Left ventricle myocardium inferior (tissue), 1 donor: ENCODE measurements at places on chromosomes 3 and 15. TPM values are rescaled to one million over a fixed set of nuclear protein-coding genes. Genes with fewer than 3 reads are reported as not detected.

GRCh38 chr3:4582624-4583023 is 89.5 kb downstream of the ITPR1 start:
- H3K4me3 ChIP-seq, result no peak overlapping the region
- no peaks in the 10 kb centered on the region for H3K36me3 ChIP-seq
- H3K4me1 ChIP-seq, result peaks cover 71% of the 10 kb centered on the region
- no peaks in the 10 kb centered on the region for H3K27me3 ChIP-seq
- DNase-seq, result no peak

DNA sequence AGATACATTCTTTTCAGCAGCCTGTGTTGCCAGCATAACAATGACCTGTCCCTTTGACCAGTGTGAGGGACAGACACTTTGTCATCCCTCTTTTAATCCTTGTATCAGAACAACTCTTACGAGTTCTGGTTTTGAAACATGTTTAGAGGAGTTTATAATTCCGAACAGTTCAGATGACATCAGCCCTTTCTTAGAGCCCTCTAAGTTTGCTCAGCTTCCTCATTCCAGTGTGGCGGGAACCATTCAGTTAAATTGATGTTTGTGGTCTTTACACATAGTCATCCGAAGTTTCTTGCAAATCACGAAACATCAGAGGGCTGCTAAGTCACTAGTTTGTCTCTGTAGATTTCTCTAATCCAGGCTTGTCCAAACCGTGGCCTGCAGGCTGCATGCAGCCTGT is 102.5 kb downstream of the AKAP13 start:
- H3K4me3 ChIP-seq, result no peak overlapping the region
- H3K27ac ChIP-seq, result peak overlapping the region; percentile 59

DNA sequence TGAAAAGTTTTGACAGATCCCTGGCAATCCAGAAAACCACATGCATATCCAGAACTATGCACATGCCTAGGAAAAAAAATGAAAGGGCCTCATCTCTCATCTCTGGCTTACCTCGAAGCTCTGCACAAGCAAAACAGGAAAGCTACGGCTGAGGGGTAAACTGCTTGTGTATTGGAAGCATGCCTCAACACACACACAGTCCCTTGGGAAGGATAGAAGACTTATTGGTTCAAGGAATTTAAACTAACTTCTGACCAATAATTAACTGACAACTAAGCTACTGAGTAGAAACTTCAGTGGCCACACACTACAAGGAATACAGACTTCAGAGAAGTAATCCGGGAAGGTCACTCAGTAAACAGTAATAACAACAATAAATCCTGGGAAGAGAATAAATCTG is 59.9 kb upstream of the POMGNT2 start:
- H3K4me3 ChIP-seq, result no peak overlapping the region
- H3K4me1 ChIP-seq, result peaks cover 22% of the 10 kb centered on the region
- DNase-seq, result no peak
- H3K27me3 ChIP-seq, result no peaks in the 10 kb centered on the region

GRCh38 chr3:141348837-141349236 is 19.5 kb upstream of the ZBTB38 start:
- no peak overlapping the region for H3K4me3 ChIP-seq
- no peak for DNase-seq
- H3K27ac ChIP-seq, result no peak overlapping the region

DNA sequence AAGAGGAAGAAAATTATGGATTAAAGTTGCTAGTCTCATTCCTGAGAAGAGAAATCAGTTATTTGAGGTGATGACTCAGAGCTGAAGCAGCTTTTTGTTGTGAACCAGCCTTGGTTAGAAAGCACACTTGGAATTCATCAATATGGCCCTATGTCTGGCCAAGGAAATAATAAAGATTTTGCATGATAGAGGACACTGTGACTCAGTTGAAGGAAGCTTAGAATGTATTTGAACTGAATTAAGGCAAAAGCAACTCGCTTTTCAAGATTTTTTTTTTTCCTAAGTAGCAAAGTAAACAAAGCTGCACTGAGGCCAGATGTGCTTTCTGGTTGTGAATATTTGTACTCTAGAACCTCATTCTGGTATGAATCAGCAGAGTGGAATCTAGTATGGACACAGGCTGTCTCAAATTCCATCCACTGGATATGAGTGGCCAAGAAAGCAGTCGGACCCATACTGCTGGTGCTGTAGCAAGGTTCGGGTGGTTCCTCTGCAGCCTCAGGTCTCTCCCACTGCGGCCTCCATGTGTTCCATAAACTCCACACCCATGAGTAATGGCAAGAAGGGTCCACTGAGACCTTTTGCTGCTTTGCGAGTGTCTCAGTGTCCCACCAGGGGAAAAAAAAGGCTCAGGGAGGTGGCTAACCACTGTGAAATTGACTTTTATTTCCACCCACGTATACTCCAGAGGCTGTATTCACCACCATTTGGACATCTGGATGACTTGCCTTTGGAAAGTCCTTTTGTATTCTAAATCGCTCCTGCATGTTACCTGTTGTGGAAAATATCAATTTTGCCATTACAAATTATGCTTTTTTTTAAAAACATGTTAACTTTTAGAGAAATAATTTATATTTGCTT is 53.1 kb downstream of the TGFBR2 start:
- H3K27me3 ChIP-seq, result no peaks in the 10 kb centered on the region
- H3K4me1 ChIP-seq, result peaks cover 100% of the 10 kb centered on the region
- H3K27ac ChIP-seq, result peak overlapping the region; percentile 81
- peaks cover 45% of the 10 kb centered on the region for H3K36me3 ChIP-seq
- DNase-seq, result no peak

DNA sequence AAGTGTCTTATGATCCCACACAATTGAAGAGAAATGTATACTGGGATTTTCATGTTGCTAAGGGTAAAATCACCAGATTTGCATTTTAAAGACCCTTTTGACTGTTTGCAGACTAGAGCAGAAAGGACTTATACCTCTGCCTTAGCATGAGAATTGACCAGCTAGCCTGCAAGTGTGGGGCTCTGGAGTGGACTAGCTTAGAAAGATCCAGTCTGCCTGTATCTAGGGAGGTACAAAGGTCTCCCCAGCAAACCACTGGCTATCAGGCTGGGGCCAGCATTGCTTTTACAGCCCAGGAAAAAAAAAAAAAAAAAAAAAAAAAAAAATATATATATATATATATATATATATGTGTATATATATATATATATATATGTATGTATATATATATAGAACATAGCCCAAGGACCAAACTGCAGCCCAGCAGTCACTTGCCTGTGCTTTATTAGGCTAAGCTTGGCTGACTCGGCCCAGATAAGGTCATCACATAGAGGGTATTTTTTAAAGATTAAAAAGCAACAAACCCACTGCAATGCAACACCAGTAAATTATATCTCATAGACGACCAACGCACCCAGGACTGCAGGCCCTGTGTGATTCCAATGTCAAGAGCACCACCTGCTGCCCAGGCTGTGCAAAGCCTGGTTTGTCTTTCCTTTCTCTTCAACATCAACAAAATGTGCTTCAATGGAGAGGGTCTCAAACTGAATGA is 63.7 kb downstream of the DCLK3 start:
- DNase-seq, result peak; percentile 36
- H3K4me3 ChIP-seq, result no peak overlapping the region
- H3K4me1 ChIP-seq, result no peaks in the 10 kb centered on the region
- no peak overlapping the region for H3K27ac ChIP-seq
- H3K36me3 ChIP-seq, result no peaks in the 10 kb centered on the region

GRCh38 chr15:80615783-80616391 is 79.2 kb upstream of the ABHD17C start:
- DNase-seq, result peak; percentile 68
- H3K27ac ChIP-seq, result peak overlapping the region; percentile 14
- peaks cover 13% of the 10 kb centered on the region for H3K4me1 ChIP-seq
- no peaks in the 10 kb centered on the region for H3K27me3 ChIP-seq

- no peak for DNase-seq
- H3K4me1 ChIP-seq, result peaks cover 4% of the 10 kb centered on the region
- no peak overlapping the region for H3K4me3 ChIP-seq
- no peaks in the 10 kb centered on the region for H3K36me3 ChIP-seq
- H3K27me3 ChIP-seq, result no peaks in the 10 kb centered on the region
- H3K27ac ChIP-seq, result no peak overlapping the region
Measured at GRCh38 chr3:107410606-107411005, 33.4 kb downstream of the CCDC54 start.

- H3K4me1 ChIP-seq, result peaks cover 33% of the 10 kb centered on the region
- H3K36me3 ChIP-seq, result peaks cover 79% of the 10 kb centered on the region
- H3K4me3 ChIP-seq, result no peak overlapping the region
- H3K27me3 ChIP-seq, result no peaks in the 10 kb centered on the region
Measured at GRCh38 chr3:196268284-196269163, 19.0 kb downstream of the PCYT1A start.

DNA sequence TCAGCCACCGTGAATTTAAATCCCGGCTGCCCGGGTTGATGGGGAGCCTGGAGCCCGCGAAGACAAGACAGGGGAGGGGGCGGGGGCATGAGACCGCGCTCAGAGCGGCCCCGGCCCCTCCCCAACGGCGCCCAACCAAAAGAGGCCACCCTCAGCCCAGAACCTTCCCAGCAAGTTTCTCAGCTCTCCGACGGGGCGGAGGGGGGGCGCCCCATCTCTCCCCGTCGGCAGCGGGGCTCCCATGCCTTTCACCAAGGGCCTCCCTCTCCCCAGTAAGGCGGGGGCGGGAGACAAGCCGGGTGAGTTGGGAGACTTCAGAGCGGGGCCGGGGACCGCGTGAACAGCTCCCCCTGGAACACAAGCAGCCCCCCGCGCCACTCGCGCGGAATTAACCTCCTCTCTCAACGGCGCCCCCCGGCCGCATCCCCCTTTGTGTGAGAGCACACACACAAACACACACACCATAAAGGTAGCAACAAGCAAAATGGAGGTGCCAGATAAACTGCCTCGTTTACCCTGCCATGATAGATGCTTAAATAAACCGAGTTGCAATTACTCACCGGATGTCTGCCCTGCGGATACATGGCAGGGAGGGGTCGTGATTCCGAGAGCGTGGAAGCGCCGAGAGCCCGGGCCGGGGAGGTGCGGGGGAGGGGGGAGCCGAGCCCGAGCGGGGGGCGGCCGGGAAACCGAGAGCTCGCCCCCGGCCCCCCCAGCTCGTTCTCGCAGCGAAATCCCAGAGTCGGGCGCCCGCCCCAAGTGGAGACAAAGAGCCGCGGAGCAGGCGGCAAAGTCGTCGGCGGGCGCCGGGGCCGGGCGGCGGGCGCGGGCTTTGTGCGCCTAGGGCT is 1.3 kb downstream of the TLE3 start:
- H3K27me3 ChIP-seq, result peaks cover 12% of the 10 kb centered on the region
- H3K27ac ChIP-seq, result peak overlapping the region; percentile 97
- H3K36me3 ChIP-seq, result no peaks in the 10 kb centered on the region

DNA sequence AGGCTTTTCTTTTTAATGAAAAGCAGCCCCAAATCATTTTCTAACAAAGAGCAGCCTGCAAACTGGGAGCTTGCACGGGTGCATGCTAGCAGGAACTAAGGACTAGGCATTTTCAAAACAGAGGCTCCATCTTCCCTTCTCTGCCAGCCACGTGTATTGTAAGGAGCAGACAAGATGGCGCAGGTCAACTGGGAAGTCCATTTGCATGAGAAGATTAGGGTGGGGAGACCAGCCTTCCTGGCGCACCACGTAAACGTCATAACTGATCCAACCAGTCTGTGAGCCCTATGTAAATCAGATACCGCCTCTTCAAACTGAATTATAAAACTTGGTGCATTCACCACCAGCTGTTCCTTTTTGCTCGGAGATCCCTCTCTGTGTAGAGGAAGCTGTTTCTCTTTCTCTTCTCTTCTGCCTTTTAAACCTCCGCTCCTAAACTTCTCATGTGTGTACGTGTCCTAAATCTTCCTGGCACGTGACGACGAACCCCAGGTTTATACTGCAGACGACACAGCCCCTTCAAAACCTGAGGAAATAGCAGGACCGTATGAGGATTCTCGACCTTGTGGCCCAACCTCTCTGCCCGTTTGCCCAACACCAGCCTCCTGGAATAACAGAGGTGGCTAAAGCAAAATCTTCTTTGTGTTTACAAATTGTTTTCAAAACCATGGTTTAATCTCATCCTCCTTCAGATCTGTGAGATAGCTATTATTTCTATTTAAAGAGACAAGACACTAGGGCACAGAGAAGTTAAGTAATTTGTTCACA is 26.4 kb upstream of the SLC30A4 start:
- no peak overlapping the region for H3K27ac ChIP-seq
- H3K36me3 ChIP-seq, result no peaks in the 10 kb centered on the region
- DNase-seq, result no peak
- H3K27me3 ChIP-seq, result no peaks in the 10 kb centered on the region

- no peak for DNase-seq
- H3K4me3 ChIP-seq, result no peak overlapping the region
- H3K27ac ChIP-seq, result no peak overlapping the region
- no peaks in the 10 kb centered on the region for H3K36me3 ChIP-seq
Measured at GRCh38 chr3:182989566-182989965, 9.2 kb upstream of the DCUN1D1 start.

DNA sequence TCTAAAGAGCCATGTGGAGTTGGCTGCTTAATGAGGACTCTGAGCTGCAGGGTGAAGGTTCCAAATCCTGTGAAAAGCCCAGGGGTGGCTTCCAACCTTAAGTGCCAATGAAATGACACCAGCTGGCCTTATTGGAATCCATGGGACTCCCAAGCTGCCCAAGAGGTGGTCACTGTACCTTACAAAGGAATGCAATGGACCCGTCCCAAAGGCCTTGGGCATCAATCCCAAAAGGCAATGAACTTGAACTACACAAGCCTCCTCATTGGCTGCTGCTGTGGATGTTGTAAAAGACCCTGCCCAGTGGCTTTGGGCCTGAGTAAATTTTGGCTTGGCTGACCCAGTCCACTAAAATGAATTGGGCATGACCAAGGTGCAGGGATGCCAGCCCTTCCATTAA is 129.3 kb downstream of the WNT5A start:
- no peak for DNase-seq
- H3K4me3 ChIP-seq, result no peak overlapping the region
- no peaks in the 10 kb centered on the region for H3K4me1 ChIP-seq
- H3K27ac ChIP-seq, result no peak overlapping the region

GRCh38 chr3:101932326-101933068 is 83.2 kb downstream of the NFKBIZ start:
- no peaks in the 10 kb centered on the region for H3K27me3 ChIP-seq
- no peaks in the 10 kb centered on the region for H3K4me1 ChIP-seq
- no peak overlapping the region for H3K4me3 ChIP-seq
- H3K27ac ChIP-seq, result no peak overlapping the region

GRCh38 chr15:78244101-78244500 is 9.7 kb upstream of the ACSBG1 start:
- peaks cover 9% of the 10 kb centered on the region for H3K4me1 ChIP-seq
- no peaks in the 10 kb centered on the region for H3K36me3 ChIP-seq
- H3K27ac ChIP-seq, result no peak overlapping the region
- H3K27me3 ChIP-seq, result no peaks in the 10 kb centered on the region
- DNase-seq, result no peak

- DNase-seq, result no peak
- peak overlapping the region; percentile 56 for H3K27ac ChIP-seq
- peaks cover 31% of the 10 kb centered on the region for H3K36me3 ChIP-seq
- peaks cover 14% of the 10 kb centered on the region for H3K4me1 ChIP-seq
- no peaks in the 10 kb centered on the region for H3K27me3 ChIP-seq
Measured at GRCh38 chr3:124714223-124714853, 15.9 kb upstream of the UMPS start.

SEMA6D gene
- 12.4 TPM for total RNA-seq

SLC28A2 gene
- total RNA-seq, result not detected

MNS1 gene
- 1.4 TPM for total RNA-seq

SNX22 gene
- 2.0 TPM for total RNA-seq

QRICH1 gene
- total RNA-seq, result 58.8 TPM
